Thoracic aorta (tissue), 2 donors: ENCODE measurements at places on chromosomes 5 and 9. TPM values are rescaled to one million over a fixed set of nuclear protein-coding genes. Genes with fewer than 3 reads are reported as not detected.

GRCh38 chr9:97900738-97901565, 21.3 kb downstream of the TRMO start:
- DNase-seq, result no peak

- DNase-seq, result no peak
These were observed 63.6 kb downstream of the INIP start for GRCh38 chr9:112654282-112654681.

DNA sequence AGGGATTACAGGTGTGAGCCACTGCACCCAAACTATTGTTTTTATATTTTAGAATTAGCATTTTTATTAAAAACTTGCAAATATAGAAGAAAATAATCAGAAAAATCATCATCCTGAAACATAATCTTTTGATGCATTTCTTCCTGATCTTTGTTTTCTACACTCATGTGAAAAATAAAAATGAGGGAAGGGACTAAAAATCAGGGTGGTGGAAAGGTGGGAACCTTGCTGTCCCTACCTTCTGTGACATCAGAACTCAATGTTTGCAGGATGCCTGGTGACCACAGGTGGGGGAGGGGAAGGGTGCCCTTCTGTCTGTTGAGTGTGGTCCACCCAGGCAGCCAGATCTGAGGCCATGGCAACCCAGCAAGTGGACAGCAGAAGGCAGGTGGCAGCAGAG, at the start of gene SMIM23:
Gene SMIM23 (plus strand): TSS at position 301 of the 400 bp plus-strand sequence. CDS start 55 bp downstream, at position 356.
- no peak for DNase-seq

GRCh38 chr9:126399251-126399650, 72.6 kb downstream of the MVB12B start:
- DNase-seq, result no peak

DNA sequence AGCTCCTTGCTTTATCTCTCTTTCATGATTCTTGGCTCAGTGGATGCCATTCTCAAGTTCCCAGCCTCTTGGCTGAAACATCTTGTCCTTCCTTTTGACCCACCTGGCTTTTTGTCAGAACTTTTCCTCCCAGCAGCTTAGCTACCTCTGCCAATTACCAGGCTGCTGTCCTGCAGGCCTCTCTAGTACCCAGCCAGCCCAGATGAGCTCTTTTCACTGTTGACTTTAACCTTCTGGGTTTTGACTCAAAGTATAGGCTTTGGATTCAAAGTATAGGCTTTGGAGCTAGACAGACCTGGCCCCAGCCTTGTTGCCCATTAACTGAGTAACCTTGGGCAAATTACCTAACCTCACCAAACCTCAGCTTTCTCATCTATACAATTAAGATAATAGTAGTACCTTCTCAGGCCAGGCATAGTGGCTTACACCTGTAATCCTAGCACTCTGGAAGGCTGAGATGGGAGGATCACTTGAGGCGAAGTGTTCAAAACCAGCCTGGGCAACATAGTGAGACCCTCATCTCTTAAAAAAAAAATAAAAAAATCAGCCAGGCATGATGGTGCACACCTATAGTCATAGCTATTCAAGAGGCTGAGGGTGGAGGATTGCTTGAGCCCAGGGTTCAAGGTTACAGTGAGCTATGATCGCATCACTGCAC, 6.6 kb upstream of the TMEFF1 start:
- no peak for DNase-seq

GRCh38 chr9:115267790-115268189, 149.8 kb upstream of the TNC start:
- DNase-seq, result no peak

DNA sequence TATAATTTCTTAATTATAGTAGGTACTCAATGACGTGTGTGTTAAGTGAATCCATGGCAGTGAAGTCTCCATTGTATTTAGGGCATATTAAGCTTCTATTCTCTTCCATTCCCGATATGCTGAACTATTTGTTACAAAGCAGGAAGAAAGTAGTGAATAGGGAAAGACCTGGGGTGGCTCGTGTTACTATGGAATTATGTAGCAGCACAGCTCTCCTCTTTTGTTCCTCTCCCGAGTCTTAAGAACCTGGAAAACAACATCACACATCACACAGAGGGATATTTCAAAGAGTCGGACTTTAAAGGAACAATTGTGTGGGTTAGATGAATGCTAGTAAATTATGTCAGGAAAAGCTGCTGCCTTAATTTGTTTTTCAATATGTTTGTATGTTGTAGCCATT, 131.8 kb downstream of the PCSK5 start:
- DNase-seq, result no peak

GRCh38 chr5:164651546-164652275, 1146.3 kb downstream of the MAT2B start:
- DNase-seq, result no peak

DNA sequence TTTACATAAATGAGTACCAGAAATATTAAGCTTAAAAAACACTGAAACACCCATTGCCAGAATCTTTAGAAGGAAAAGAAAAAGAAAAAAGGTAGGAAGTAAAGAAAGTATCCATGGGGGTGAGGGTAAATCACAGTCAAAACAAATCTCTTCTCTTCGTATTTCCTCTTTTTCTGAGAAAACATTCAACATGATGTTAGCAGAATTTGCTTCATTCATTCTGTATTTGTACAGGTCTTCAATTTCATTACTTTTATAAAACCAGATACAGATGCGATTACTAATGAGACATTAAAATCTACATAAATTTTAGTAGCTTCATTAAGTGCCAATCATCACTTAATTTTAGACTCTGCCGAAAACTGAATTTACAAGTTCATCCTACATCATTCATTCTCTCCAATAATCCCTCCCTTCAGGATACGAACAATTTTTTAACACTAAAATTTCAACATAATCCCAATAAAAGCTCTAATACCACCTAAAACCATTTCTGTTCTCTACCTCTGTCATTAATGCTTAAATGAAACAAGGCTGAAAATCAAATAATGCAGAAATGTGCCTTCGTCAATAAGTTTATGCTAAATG, 7.0 kb downstream of the NR3C1 start:
- no peak for DNase-seq

DNA sequence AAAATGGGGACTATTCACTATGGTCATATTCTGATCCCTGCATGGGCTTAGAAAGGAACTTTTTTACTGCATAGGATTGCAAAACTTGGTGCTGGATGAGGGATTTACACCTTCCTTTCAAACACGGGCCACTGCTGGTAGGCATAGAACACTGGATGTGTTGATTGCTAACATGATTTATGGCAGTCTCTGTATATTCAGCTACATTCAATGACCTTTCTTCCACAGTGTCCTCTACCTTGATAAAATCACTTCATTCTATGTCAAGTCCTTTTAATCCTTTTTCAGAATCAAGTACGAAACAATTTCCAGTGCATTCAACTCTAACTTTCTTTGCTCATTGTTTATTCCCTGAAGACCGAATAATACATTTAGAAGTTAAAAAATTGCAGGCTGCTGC, 91.9 kb upstream of the ATG10 start:
- no peak for DNase-seq

GRCh38 chr9:77546376-77546950, 101.7 kb downstream of the GNA14 start:
- DNase-seq, result no peak

DNA sequence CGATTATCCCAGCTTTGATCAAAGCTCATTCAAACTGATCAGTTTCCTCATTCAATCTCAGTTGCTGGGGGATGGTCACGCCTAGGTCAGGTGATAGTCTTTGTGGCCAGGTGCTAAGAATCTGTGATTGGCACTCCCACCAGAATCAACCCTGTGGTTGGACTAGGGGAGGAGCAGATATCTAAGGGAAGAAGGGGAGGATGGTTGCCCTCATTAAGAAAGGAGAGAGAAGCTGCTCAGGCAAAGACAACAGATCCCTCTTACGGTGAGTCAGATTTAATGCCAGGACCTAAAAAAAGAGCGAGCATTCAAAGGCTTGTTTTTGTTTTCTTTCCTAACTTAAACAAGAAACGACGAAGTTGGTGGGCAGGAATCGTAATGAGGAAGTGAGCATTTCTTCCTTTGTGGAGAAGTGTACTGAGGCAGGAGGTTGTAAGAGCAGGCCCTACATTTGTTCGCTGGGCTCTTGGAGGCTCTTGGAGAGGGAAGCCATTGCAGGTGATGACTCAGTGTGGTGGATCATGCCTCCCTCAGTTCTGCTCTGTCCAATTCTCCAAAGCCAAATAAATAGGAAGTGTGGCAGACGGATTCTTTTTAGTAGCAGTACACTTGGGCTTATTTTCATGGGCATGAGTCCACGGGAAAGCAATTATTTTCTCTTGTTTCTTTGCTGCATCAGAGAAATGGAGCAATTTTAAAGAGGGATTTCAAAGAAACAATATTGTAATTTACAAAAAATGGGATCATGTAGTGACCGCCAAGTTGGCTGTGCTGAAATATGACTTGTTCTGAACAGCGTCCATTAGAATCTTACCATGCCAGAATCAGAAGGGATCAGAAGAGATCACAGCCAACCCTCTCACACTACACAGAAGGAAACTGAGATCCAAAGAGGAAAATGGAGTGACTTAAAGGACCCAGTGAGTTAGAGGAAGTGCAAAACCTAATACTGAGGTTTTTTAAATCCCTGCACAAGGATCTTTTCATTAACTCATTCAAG, 18.7 kb upstream of the TGFBR1 start:
- DNase-seq, result no peak

DNA sequence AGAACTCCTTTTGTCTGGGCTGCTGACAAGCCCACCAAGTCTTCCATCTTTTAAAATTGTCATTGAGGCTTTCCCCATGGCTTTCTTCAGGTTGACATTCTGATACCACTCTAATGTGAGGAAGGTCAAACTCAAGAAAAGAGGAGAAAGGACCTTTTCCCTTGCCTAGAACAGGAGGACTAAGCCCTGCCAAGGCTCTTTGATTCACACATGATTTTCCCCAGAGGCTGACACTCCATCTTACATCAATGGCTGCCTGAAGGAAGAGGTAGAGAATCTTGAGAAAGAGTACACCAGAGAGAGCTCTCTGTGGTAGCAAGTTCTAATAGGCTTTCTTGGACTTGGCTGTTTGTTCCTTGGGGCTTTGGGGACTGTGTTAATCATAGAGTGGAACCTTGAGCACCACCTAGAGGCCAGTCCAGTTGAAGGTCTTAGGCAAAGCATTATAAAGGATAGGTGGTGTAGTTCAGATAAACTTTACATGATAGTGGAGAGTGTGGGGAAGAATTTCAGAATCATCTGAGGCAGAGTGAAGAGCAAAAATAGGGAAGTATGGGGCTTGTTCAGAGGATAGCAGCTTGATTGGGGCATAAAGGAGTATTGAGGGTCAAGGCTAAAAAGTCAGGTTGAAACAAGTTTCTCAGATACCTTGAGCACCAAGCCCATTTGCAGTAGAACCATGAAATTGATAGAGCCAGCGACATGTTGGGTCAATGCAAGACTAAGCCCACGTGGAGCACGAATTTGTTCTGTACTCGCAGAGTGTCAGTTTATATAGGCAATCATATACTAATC, 36.7 kb downstream of the NDFIP1 start:
- DNase-seq, result peak; percentile 28

DNA sequence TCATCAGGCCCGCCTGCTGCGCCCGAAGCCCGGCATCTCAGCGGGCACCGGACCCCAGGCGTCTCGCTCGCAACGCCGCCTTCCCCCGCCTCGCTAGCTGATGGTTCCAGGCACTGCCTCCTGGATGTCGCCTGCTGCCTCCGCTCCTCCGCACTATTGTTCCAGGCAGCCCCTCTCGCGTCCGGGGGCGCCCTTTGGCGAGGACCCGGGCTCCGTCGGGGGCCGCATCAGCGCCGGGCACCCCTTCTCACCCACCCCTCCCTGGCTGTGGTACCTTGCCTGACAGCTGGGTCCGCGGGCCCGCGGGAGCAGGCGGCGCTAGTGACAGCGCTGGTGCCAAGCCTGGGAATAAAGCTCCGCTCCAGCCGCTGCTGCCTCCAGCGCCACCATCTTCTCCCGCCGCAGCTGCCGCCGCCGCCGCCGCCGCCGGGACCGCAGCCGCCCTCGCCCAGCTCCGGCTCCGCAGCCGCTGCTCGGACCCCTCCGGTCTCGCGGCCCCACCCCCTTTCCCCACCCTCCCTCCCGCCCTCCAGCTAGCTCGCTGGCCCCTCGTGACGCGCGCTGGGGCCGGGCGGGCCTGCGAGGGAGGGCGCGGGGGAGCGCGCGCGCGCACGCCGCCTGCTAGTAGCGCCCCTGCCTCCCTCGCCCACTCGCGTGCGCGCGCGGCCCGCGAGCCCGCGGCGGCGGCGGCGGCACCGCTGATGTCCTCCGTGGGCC, at the start of gene APBA1:
Gene APBA1 (minus strand): TSS at position 493 of the 717 bp plus-strand sequence.
- no peak for DNase-seq

DNA sequence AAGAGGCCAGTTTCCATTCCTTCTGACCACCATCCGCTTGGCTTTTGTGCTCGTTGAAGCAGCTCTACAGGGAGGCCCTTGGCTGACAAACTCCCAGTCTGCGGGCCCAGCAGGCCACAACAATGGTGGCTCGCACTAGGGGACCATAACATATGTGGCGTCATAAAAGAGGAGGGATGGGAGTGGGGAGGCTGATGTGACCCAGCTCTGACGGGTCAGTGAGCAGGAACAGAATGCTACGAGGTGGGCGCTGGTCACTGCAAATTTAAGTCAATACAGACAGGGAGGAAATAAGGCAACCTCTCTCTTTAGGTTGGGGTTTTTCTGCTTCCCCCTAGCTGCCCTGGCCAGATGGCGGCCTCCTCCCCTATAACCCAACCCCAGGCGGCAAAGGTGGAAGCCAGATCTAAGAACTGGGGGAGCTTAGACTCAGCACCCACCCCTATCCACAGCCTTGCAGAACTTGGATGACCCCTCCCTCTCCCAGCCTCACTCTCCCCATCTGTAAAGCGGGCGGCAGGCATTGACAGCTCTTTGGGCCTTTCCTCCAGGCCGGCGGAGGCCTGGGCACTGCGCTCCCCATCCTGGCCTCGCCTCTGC, 778 bp downstream of the FRRS1L start:
- no peak for DNase-seq

Gene ZFP2
- 1.1 TPM for total RNA-seq

Gene PTGS1
- 10.8 TPM for total RNA-seq

Gene FBXL7
- 31.7 TPM for total RNA-seq

Gene ANKRD55
- total RNA-seq, result not detected

Gene KIF4B
- not detected for total RNA-seq

Gene GPX3
- total RNA-seq, result 1,240 TPM

Gene MUSK
- total RNA-seq, result 0.71 TPM

Gene JAK2
- total RNA-seq, result 77.8 TPM

Gene TMEM174
- total RNA-seq, result not detected

Gene COL15A1
- 70.4 TPM for total RNA-seq

Gene POLR3G
- total RNA-seq, result not detected

Gene TYRP1
- total RNA-seq, result 3.8 TPM

Gene CDO1
- total RNA-seq, result 70.7 TPM

Gene NELFB
- total RNA-seq, result 37.2 TPM
